ENCODE measurements at places on chromosomes 2 and 18.
A peak's percentile ranks its signal among the peaks of the same experiment; 100 is the strongest.

- DNase-seq: no peak
These were observed 171.6 kb downstream of the DIS3L2 start for GRCh38 chr2:232133078-232133477.

- no peak for DNase-seq
These were observed 20.3 kb downstream of the OXER1 start for GRCh38 chr2:42743659-42743990.

DNA sequence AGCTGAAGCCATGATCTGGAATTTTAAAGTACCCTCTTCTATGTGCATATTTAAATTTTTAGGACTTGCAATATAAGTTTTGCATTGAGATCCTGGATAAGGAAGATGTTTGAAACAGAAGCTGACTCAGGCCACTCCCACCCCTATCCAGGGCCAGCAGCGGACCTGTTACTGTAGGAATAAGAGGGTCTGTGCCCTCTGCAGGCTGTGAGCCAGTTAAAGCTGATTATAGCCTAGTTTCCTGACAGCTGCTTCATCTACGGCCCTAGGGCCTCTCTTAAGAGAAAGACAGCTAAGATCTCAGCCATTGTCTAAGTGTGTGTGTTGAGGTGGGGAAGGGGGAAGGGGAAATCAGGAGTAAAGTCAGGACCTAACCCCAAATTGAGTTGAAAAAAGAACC, 234.0 kb downstream of the HAUS1 start:
- DNase-seq: no peak

DNA sequence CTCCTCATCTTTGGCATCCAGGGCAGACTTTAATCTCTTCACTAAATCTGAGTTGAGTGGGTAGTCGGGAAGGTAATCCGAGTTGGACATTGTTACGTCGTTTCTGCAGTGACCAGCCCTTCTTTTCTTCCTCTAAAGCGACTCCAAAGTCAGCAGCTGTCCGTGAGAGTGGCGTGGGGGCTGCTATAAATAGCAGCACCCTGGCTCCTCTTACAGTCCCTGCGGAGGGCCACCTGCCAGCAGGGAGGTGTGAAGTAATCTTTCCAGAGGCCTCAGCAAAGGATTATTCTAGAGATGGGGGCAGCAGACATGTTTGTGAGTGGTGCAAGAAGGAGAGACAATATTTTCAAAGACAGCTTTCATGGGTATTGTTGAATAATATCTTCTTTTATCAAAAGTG, at the start of gene ASB18:
Gene ASB18 (minus strand): TSS at position 151 of the 400 bp plus-strand sequence. CDS start 61 bp downstream, at position 90.
- DNase-seq: no peak

GRCh38 chr2:18814387-18814786, 225.0 kb upstream of the NT5C1B start:
- DNase-seq: no peak

DNA sequence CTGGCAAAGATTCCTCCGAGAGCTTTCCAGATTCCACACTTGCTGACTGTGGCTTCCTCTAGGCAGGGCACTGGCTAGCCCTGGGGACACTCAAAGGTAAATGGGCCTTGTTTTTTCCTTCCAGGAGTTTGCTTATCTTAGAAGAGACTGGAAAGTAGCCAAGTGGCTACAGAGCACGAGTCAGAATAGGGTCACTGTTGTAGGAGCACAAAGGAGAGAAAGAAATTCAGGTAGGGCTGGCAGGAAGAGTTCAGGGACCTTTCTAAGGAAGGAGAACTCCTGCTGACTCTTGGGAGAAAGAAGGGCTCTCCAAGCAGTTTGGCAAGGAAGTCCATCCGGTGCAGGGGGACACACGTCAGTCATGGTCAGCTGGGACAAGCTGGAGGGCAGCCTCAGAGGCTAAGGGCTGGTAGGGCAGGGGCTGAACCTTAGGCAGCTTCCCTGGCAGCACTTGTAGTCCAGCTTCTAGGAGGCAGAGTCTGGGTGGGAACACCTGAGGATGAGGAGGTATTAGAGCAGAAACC, 39.5 kb downstream of the NIFK start:
- no peak for DNase-seq

- DNase-seq: no peak
These were observed 148.9 kb downstream of the TCF4 start for GRCh38 chr18:55439056-55439455.

DNA sequence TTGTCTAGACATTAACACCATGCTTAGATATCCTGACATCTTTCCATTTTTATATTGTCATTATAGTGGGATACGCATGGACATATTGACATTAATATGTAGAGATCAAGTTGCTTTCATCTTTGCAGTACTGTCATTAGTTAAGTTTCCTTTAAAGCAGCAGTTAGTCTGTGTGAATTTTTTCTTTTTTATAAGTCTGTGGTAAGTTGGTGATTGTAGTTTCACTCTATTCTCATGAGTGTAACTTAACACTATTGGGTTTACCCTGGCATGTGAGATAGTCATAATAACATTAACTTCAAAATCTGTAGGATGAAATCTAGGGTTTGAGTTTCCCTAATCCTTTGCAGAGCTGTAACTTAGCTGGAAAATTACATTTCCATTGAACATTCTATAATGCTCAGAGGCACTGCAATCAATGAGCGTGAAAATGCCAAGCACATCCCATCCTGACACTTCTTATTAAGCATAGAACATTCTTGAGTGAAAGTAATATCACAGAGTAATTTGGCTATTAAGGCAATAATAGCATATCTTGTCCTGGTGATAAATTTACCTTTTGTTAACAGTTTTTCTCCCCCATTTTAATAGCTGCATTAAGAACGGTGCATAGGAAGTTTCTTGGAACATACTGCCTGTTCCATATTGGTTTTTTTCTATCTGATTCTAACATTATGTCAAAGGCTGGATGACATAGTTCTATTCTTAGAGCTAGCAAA, 47.5 kb upstream of the DARS1 start:
- no peak for DNase-seq

- no peak for DNase-seq
These were observed 759 bp upstream of the ACTR1B start for GRCh38 chr2:97664636-97664970.

DNA sequence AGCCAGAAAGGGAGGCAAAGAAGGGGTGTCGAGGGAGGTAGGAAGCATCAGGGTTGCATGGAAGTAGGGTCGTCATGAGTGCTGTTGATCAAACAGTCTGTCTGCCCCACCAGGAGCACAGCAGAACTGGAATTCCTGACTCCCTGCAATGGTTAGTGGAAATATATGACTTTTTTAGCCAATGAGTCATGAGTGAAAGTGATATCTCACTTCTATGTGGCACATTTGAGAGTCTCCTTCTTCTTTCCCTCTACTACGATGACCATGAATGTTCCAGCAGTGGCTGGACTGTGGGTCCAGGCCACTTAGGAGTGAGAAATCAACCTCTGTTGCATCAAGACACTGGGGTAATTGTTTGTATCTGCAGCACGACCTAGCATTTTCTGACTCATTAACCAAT, 199.5 kb downstream of the TTC32 start:
- no peak for DNase-seq

- DNase-seq: no peak
These were observed 17.6 kb upstream of the KIDINS220 start for GRCh38 chr2:8855010-8855409.

GRCh38 chr2:168884975-168885374, 5.3 kb downstream of the SPC25 start:
- DNase-seq: no peak

GRCh38 chr2:133431289-133431688, 137.0 kb downstream of the NCKAP5 start:
- no peak for DNase-seq

GRCh38 chr2:217254111-217254510, 394.2 kb upstream of the TNP1 start:
- no peak for DNase-seq

GRCh38 chr2:3440477-3440876, 61.0 kb downstream of the TRAPPC12 start:
- DNase-seq: no peak

DNA sequence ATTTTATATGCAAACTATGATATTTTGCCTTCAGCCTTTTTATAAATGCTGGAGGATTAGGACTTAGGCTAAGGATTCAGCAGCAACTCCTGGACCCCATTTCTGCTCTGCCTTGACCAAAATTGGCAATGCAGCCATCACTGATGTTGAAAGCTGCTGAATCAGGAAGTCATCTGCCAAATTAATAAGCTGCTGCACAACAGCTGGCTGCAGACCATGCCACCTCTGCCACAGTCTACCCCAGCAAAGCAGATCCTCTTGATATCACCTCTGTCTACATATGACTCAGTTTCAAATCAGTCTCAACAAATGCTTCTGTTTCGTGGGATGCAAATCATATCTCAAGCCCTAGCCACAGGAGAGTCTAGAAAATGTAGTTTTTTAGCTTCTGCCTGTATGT, 7.1 kb upstream of the SOS1 start:
- DNase-seq: no peak

DNA sequence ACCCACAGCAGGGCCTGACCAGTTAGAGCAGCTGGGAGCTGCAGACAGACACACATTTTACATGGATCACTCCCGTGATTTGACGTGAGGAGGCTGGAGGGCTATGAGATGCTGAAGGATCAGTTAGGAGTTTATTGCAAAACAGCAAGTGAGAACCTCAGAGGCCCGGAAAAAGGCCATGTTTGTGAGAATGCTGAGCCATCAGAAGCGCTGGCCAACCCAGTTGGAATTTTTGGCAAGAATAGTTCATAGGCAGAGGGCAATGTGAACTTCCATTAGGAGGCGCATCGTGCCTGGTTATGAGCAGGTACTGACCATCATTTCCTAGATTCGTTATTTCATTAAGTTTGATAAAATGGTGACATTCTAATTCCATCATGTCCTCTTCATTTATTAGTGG, 23.3 kb upstream of the LMAN1 start:
- no peak for DNase-seq

GRCh38 chr2:45256867-45257641, 247.8 kb upstream of the SIX2 start:
- no peak for DNase-seq

DNA sequence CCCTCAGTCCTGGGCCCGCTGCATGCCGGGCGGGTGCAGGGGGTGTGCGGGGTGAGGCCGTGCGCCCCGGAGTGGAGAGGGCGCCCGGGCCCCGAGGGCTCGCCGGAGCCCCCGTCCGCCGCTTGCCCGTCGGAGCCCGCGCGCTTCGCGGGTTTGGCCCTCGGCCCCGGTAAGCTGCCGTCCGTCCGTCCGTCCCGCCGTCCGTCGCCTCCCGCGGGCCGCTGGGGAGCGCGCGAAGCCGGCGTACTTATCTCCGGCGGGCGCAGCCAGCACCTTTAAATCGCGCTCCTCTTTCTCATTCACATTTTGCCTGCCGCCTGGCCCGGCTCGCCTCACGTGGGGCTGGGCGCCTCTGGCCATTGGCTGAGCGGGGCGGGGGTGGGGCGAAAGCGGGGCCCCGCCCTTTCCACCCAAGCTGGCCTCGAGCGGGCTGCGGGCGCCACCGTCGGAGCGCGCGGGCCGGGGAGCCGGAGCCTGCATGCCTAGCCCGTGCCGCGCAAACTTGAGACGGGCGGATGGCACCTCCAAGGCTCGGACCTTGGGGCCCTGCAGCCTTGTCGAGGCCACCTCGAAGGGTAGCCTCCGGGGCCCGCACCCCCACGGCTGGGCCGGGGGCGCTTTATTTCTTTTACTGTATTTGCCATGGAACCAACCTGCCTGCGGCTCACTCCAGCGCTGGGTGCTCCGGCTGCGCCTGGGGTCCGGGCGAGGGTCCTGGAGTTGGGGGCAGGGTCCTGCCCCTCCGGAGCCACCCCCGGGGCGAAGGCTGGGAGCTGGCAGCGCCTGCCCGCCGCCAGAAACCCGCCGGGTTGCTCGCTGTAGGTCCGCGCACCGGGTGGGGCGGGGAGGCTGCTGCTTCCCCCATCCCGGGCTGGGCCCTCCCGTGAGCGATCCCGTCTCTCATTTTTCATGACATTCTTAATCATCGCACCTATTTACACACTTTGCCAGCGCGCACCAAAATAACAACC, at the start of gene GBX2:
Gene GBX2 (minus strand): TSS at position 277 of the 971 bp plus-strand sequence. CDS start 415 bp downstream, outside the sequence.
- no peak for DNase-seq

DNA sequence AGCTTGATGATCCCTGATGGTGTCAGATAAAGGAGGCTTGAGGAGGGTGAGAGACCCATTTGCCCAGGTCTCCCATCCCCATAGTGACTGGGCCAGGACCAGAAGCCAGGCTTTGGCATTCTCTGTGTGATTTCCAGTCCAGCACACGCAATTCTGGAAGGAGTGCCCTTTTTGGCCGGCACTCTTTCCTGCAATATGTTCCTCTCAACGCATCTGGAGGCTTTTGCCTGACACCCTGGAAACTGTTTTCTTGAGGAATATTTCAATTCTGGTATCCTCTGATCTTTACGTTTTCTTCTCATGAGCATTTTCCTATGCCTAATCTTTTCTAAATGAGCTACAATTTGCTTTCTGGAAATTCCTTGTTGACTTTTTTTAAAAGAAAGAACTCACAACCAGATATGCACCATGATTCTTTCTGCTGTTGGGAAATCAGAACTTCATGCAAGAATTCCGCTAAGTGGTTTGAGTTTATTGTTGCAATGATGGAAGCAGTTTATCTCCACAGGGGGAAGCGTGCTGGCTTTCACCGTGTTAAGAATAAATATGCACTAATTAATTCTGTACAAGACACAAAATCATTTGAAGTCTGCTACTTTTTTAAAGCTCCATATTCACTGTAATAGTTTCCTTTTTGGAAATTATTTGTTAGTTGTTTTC, 143.7 kb downstream of the NAPG start:
- DNase-seq: no peak

- DNase-seq: no peak
These were observed 1048.4 kb downstream of the CNTNAP5 start for GRCh38 chr2:125073440-125073839.

DNA sequence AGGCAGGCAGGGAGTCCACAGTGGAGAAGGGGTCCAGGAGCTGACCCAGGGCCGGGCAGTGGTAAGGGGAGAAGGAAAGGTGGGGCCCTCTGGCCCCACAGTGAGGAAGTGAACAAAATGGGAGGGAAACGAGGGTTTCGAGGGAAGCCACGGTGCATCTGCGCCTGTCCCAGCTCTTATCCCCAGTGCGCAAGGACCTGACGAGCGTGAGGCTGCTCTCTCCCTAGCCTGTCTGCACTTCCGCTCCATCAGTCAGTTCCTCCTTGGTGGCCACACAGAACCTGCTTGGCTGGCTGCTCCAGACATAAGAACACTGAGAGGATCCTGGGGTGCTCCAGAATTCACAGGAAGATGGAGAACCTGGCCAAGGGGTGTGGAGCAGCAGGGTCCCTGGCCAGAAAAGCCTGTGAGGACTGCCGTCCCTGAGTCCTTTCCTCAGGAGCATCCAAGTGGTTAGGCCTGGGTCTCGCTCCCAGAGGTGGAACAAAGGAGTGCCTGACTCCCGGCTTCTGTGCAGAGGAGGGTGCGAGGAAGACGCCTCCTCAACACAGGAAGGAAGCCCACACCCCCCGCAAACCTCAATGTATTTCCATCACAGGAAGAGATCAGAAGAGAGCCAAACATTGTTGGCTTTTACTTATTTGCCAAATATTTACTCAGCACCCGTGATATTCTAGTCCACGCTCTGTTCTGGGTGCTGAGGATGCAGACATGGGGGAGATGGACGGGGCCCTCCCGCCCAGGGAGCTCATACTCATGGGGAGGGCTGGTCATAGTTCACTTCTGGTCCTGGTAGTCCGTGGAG, 43.7 kb upstream of the SEMA4C start:
- peak; percentile 26 for DNase-seq
